ENCODE measurements at places on chromosomes 1 and 21. TPM values are rescaled to one million over a fixed set of nuclear protein-coding genes. Genes with fewer than 3 reads are reported as not detected.
A peak's percentile ranks its signal among the peaks of the same experiment; 100 is the strongest.

Gene S100A12
- total RNA-seq, result 2.2 TPM

Gene TRPM2
- total RNA-seq, result 0.46 TPM

Gene LCE2A
- not detected for total RNA-seq

Gene GBP2
- total RNA-seq, result 36.9 TPM

Gene PDPN
- 10.0 TPM for total RNA-seq

Gene SEC16B
- 2.3 TPM for total RNA-seq

Gene ST6GALNAC5
- total RNA-seq, result not detected

Gene TMPRSS2
- total RNA-seq, result not detected

Gene HTR6
- total RNA-seq, result not detected

Gene ZMYND12
- total RNA-seq, result not detected

Gene APCS
- not detected for total RNA-seq

Gene CCDC17
- 6.9 TPM for total RNA-seq

Gene PTCH2
- 0.22 TPM for total RNA-seq

Gene TFAP2E
- total RNA-seq, result not detected

Gene BRINP3
- total RNA-seq, result not detected

Gene FMO5
- total RNA-seq, result 1.5 TPM

Gene GNG4
- not detected for total RNA-seq

GRCh38 chr1:200561856-200562214 lies 58.7 kb downstream of the KIF14 start:
- DNase-seq, result no peak

DNA sequence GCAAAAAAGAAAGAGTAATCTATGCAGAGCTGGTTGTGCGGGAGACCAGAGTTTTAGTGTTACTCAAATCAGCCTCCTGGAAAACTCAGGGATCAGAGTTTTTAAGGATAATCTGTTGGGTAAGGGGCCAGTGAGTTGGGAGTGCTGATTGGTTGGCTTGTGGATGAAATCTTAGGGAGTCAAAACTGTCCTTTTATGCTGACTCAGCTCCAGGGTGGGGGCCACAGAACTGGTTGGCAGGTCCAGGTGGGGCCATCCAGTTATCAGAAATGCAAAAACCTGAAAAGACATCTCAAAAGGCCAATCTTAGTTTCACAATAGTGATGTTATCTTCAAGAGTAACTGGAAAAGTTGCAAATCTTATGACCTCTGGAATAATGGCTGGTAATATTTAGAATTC lies 3.3 kb downstream of the EXTL2 start:
- no peak for DNase-seq

DNA sequence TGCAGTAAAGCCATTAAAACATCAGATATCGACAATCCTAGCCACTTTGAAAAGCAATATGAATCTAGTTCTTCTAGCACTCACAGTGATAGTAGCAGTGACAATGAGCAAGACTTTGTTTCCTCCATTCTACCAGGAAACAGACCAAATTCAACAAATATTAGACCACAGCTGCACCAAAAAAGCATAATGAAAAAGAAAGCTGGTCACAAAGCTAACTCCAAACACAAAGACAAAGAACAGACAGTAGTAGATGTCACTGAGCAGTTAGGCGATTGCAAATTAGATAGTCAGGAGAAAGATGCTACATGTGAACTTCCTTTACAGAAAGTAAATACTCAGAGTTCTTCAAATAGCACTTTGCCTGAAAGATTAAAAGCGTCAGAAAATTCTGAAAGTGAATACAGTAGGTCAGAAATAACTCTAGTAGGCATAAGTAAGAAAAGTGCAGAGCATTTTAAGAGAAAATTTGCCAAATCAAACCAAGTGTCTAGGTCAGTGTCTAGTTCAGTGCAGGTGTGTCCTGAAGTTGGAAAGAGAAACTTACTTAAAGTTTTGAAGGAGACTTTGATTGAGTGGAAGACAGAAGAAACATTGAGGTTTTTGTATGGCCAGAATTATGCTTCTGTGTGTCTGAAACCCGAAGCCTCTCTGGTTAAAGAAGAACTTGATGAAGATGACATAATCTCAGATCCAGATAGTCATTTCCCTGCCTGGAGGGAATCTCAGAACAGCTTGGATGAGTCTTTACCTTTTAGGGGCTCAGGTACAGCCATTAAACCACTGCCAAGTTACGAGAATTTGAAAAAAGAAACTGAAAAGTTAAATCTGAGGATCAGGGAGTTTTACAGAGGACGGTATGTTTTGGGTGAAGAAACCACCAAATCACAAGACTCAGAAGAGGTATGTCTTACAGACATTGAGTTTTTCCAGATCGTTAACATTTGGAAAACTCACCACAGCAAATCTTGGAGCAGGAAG lies 24.9 kb downstream of the RPAP2 start:
- DNase-seq, result no peak

DNA sequence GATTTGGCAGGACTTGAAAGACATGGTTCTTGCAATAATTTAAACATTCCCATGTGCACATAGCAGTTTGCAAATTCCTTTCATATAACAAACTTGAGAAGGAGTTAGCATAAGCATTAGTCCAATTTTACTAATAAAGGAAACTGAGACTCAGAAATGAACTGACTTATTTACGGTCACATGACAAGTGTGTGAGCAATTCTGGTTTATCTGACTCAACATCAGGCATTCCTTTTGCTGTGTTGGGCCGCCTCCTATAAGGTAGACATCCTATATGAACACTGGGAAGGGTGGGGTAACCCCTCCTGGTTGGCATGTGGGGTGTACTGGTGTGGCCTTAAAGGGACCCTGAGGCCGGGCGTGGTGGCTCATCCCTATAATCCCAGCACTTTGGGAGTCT lies 8.5 kb upstream of the CPT2 start:
- DNase-seq, result no peak

DNA sequence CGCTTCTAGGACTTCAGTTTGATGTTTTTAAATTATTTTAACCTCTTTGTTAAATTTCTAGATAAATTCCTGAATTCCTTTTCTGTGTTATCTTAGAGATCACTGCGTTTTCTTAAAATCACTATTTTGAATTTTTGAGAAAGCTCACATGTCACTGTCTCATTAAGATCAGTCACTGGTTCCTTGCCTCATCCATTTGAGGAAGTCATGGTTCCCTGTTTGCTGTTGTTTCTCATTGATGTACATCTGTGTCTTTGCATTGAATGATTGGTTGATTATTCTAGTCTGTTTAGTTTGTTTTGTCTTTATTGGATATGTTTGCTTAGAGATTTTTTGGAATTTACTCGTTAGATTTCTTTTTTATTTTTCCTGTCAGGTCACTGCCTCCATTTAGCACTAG lies 50.1 kb downstream of the CRP start:
- no peak for DNase-seq

DNA sequence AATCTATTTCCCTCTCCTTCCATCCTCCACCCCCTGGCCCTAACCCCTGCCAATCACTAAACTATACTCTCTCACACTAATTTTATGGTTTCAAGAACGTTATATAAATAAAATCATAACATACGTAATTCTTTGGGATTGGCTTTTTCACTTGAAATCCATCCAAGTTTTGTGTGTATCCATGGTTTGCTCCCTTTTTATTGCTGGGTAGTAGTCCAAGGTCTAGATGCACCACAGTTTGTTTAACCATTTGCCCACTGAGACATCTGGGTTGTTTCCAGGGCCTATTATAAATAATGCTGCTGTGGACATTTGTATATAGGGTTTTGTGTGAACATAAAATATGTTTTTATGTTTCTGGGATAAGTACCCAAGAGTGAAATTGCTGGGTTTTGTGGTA lies 61.4 kb downstream of the TEX35 start:
- DNase-seq, result no peak

- no peak for DNase-seq
Observed at GRCh38 chr21:27036736-27037301, 69.9 kb upstream of the ADAMTS5 start.

DNA sequence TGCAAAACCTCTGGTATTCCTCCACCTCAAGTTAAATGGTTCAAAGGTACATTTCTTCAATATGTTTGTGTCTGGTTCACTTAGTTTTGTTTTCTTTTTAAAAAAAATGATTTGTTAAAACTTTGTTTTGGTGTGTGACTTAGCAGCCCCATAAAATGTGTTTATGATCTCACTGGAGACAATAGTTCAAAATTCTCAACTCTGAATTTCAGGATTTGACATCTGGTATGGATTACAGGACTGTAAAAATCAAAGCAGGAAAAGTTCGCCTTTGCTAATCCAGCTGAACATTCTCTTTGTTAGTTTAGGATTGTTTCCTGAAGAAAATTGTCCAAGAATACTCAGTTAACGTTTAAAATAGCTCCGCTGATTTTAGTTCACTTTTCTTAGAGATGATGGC lies 231.7 kb downstream of the HMCN1 start:
- no peak for DNase-seq

DNA sequence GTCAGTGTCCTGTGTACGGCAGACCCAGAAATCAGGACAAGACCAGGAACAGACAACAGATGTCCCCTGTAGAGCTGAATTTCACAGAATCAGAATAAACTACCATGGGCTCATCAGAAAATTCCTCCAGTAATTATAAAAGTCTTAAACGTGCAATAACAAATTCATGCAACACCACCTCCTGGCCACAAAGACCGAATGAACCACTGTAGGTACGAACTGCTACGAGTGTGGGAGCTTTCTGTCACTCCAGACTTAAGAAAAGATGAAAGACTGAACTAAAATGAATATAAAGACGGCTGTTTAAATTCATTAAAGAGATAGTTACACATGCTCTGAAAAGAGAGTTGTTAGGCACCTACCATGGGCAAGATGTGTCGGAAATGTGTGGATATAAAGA lies 333.5 kb downstream of the RRAGC start:
- no peak for DNase-seq

DNA sequence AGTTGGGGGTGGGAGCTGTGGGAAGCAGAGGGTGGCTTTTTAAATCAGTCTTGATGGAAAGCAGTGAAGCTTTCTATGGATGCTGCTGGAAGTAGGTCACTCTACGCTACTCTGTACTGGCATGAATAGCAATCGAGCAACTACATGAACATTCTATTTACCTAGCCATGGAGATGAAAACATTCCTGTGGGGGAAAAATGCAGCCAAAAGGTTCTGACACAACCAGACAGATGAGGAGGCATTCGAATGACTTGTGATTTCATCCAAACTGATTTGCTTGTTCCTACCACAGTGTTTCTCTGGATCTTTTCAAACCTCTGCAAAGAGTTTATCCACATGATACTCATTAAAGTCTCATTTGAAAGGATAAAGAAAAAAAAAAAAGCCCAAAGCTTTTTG lies 95.0 kb downstream of the ASTN1 start:
- DNase-seq, result no peak

GRCh38 chr1:32353886-32354570 lies 8.3 kb downstream of the FAM229A start:
- no peak for DNase-seq

- DNase-seq, result no peak
Observed at GRCh38 chr1:209621286-209621685, 30.9 kb downstream of the LAMB3 start.

GRCh38 chr1:9251501-9251900 lies 16.9 kb downstream of the H6PD start:
- peak; percentile 96 for DNase-seq

DNA sequence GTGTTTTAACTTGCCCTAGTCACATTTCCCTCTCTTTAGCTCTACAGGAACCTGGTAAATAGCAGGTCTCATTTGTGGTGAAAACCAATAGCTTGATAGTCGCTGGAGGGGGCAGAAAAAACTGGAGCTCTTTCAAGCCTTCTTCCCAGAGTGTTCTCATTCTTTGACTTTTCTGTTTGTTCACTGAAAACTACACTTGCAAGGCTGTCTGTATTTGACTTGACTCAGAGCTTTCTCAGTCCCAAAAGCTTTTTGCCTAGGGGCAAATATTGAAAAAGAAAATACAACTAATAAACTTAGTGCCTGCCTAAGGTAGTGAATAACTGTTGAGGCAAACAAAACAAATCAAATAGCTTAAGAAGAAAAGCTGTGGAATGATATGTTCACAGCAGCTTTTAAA lies 217.1 kb upstream of the CHRM3 start:
- DNase-seq, result no peak

- DNase-seq, result no peak
Observed at GRCh38 chr1:192160196-192160595, 1.9 kb downstream of the RGS18 start.

DNA sequence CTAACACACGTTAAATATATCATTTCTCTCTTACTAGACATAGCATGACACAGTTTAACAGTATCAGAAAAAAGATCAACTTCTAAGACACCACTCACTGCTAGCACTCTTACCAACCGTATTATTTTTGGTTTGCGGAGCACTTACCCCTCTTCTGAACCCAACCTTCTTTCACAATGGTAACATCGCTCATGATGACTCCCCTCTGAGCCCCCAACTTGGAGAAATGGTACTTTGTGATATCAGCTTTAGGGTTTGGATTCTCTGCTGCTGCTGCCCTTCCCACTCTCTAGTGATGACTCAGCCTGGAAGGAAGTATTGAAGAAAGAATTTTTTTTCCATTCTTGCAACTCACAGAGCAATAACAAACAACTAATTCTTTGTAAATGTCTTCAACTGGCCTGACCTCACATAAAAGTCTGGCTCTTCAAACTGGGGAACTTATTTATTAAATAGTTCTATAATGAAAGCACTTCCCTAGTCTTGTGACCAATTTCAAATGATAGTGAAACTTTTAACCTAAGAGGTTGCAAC lies 7.0 kb downstream of the AKT3 start:
- no peak for DNase-seq

- DNase-seq, result no peak
Observed at GRCh38 chr1:27872059-27872801, at the start of gene THEMIS2. TSS of gene THEMIS2 (plus strand) at chr1:27872544. CDS start at chr1:27872572, 28 bp downstream.

DNA sequence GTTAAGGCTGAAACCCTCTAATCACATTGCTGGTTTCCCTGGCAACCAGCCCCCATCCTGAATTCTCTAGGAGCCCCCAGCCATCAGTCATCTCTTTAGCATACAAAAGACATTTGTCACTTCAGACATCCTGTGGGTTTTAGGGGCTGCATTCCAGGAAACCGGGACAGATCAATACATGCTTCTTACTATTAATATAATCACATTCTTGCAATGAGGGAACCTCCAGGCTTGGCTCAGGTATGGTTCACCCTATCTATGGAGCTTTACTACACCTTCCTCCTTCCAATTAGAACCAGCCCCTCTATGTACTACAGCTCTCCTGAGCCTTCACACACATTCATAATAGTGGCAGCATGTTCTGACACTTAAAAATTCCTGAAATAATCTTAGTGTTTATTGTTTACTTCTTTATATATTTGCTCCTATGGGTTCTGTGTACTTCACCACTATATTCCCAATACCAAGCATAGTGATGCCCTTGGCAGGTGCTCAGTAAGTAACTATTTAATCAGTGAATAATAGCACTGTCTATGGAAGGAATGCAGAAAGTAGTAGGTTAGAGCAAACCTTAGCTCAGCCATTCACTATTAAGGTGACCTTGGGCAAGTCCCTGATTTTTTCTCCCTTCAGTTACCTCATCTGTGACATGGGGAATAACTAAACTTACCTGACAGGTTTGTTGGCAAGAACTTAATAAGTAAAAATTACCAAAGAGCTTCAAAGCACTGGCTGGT lies 59.6 kb downstream of the ZNF678 start:
- DNase-seq, result no peak

GRCh38 chr21:45169682-45170081 lies 95.3 kb downstream of the ADARB1 start:
- DNase-seq, result no peak
